ENCODE measurements at places on chromosomes 7 and 10. TPM values are rescaled to one million over a fixed set of nuclear protein-coding genes. Genes with fewer than 3 reads are reported as not detected.

UCN3 gene
- total RNA-seq: not detected

MPP7 gene
- total RNA-seq: 0.99 TPM

NOM1 gene
- total RNA-seq: 13.9 TPM

ADIRF gene
- 142 TPM for total RNA-seq

SLC29A3 gene
- 2.3 TPM for total RNA-seq

Data from fibroblast of lung (primary cell).